RPMI7951 (cell line): ENCODE measurements at places on chromosomes 12 and 14. TPM values are rescaled to one million over a fixed set of nuclear protein-coding genes. Genes with fewer than 3 reads are reported as not detected.

Gene BDKRB2
- total RNA-seq, result 13.1 and 15.9 TPM in 2 replicates

- peak; percentile 63 for DNase-seq
Measured at GRCh38 chr12:57127101-57127725, 1.1 kb upstream of the LRP1 start.

- DNase-seq, result no peak
Measured at GRCh38 chr12:53577941-53578352, 48.2 kb downstream of the ATF7 start.

- DNase-seq, result no peak
Measured at GRCh38 chr14:105527381-105527825, 1.0 kb downstream of the TMEM121 start.

GRCh38 chr14:67569011-67569650 is 30.9 kb downstream of the PIGH start:
- no peak for DNase-seq

- DNase-seq, result no peak
Measured at GRCh38 chr12:86669010-86669409, 412.8 kb upstream of the MGAT4C start.
